Epithelial cell of alveolus of lung (primary cell): ENCODE measurements at places on chromosomes 12 and 14. TPM values are rescaled to one million over a fixed set of nuclear protein-coding genes. Genes with fewer than 3 reads are reported as not detected.

The MMP19 gene
- total RNA-seq = 21.9 and 38.4 TPM in 2 replicates

The PLBD1 gene
- 2.8 and 6.6 TPM in 2 replicates for total RNA-seq

The PMEL gene
- total RNA-seq = 1.7 and 18.7 TPM in 2 replicates

The CBLN3 gene
- 1.6 and 5.3 TPM in 2 replicates for total RNA-seq

The TAS2R46 gene
- 2.8 TPM in 1 of 2 replicates, not detected in the other for total RNA-seq
